ENCODE measurements at places on chromosomes 3 and 15.

DNA sequence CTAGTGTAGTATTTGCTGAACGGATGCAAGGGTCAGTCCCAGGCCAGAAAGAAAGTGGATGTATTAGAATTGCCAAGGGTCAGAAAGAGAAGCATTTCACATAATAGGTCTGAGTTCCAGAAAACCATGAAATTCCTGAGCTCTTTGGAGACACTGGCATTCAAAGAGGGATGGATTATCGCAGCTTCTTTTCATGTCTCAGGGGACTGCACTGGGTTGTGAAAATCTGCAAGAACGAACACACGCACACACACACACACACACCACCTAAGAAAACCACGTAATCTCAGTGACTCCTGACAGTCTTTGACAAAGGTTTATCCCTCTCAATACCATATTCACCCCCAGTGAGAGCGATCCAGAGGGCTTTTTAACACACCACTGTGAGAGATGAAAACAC is 57.9 kb downstream of the TIPARP start:
- no peak for DNase-seq

DNA sequence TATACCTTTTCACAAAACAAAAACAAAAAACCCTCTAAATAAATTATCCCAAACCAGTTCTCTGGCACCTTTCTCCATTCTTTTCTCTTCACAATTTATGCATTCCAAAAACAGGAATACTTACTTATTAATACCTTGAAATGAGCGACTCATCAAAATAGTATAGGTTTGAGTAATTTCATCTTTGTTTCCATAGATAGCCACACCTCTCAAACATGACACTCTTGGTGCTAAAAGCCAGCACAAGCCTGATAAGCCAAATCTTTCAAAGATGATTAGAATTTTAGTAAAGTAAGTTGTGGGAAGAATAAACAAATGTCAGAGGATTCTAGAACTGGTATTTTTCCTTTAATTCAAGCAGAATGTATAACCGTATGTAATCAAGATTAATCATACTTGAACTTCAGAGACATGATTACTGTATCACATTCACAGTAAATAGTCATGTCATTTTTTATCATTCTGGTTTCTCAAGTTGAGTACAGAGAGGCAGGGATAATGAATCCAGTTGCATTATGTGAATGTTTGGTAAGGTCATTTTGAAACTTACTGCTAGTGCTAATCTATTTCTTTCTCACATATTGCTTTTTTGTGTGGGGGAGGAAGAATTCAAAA is 12.1 kb upstream of the WDR5B start:
- no peak for DNase-seq

- DNase-seq, result no peak
Observed at GRCh38 chr3:180048840-180049239, 12.1 kb upstream of the PEX5L start.

DNA sequence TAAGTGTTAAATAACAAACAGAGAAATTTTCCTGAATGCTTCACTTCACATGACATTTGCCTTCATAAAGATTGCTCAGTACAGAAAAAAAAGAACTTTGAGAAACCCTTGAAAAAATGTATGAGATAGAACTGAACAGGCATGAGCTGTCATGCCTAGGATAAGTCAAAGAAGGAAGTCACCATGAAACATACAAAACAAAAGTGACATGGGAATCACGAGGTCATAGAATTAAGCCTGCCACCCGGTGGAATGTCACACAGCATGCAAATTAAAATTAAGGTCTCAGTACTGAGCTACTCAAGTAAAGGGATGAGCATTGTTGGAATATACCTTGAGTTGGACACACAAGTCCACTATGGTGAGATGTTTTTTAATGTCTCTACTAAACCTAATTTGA is 652.5 kb upstream of the NECTIN3 start:
- no peak for DNase-seq

DNA sequence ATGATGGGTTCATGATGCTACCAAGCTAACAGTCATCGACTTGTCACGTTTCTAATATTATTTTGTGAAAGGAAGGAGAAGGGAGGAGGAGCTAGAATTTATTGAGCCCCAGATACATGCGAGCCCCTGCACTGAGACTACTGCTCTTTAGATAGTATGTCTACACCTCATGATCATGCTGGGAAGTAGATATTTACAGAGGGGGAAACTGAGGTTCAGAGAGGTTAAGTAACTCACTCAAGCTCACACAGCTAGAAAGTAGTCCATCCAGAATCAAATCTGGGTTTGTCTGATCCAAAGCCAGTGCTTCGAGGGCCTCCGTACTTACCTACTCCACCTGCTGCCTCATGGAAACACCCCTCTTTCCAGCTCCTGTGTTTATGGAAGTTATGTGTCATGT is 38.8 kb upstream of the DLG1 start:
- no peak for DNase-seq

- no peak for DNase-seq
Observed at GRCh38 chr15:27826902-27827714, 272.0 kb downstream of the OCA2 start.

GRCh38 chr3:114792159-114792918 is 354.7 kb downstream of the ZBTB20 start:
- no peak for DNase-seq

DNA sequence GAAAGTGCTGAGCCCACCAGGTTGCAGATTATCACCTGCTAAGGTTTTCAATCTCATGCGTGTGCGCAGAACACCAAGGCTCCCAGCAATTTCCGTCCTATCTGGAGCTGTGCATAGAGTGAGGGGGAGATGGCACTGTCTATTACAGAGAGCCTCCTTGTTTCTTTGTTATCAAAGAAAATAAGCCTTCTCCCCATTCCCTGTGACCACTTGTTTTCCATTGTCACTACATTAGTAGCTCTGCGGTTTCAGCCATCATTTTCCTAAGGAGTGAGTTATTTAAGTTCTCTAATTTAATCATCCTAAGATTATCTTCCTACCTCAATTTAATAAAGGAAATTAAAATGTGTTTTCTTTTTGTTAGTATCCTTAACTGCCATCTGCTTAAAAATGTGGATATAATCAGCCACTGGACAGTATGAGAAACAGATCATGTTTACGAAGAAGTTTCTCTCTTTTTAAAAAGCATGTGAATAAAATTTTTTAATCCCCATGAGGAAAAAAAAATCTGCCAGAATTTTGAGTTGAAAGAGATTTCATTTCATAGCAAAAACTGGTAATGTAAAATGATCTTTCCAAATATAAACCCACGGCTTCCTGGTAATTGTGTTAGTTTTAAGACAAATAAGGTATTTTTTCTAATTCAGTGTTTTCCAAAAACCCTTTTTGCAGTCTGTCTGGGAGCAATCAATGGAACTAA is 172.3 kb upstream of the UBE2E1 start:
- peak; percentile 57 for DNase-seq

- DNase-seq, result no peak
Observed at GRCh38 chr3:52379610-52380009, 63.5 kb downstream of the DNAH1 start.

DNA sequence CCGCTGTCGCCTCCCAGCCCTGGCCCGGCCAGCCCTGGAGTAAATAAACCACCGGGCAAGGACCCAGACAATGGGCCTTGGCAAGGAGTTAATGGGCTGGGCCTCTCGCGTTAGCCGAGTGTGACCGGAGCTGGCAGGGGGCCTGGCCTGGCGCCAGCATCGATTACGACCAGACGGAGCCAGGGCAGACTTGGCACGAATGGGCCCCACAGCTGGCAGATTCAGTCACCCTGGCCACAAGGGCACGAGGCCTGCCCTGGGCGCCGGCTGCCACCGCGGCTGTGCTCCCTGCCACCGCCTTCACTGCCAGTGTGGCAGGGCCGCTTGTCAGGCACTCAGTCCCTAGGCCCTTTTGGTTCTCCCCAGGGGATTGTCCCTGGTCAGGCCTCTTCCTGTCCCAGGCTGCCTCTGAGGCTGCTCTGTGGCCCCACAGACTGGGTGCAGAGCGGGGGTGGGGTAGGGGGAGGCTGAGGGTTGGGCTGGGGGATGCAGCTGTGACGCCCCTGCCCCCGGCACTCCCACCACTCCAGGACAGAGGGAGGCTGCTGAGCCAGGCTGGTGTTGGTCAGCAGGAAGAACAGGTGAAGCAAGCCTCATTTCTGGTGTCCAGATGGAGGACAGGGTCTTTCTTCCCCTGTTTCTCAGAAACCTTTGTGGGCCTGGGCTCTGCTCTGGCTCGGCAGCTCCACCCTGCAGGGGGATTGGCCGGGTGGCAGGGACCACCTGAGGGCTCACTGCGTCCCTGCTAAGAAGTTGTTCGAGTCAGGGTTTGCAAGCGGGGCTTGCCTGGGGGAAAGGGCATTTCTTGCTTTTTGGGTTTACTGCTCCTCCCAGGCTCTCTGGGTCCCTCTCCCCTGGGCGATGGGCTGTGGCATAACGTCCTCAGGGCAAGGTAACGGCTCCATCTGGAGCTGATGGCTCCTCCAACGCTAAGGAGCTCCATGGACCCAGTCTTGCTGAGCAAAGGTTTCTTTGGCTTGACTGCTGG is 30.5 kb upstream of the SRP14 start:
- peak; percentile 98 for DNase-seq

GRCh38 chr3:46469680-46470357 is 5.1 kb upstream of the LTF start:
- DNase-seq, result no peak

DNA sequence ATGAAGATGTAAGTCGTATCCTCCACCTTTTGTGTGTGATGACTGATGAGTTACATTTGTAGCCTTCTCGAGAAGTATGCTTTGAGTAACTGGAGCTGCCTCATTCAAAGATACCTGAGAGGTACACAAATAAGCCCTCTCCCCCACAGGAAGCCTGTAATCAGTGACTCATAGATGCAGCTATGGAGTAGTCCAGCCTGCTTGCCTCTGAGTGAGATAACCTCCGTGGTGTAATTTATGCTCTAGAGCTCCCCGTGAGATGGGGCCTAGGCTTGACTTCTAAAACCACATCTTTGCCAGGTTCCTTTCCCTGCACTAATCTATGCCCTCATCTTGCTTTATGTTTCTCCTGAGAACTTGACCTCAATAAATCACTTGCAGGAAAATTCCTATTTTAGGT is 291.7 kb downstream of the SUCLG2 start:
- DNase-seq, result no peak

DNA sequence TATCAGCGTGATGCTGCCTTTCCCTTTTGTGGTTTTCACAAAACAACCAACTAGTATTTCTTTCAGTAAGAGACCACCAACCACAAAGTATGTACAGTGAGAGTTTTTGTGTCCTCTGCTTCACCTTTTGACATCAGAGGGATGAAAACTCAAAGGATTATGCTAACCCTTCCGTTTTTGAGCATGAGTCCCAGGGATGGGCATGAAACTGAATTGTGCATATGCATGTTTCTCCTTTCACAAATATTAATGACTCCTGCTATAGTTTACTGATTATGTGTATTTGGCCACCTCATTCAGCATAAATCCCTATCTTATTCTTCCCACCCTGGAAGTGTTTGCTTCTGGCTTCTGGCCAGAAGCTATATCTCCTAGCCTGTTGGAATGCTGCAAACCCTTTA is 59.2 kb downstream of the RSRC1 start:
- no peak for DNase-seq

- DNase-seq, result no peak
Observed at GRCh38 chr15:62124973-62125303, 40.1 kb downstream of the C2CD4B start.

DNA sequence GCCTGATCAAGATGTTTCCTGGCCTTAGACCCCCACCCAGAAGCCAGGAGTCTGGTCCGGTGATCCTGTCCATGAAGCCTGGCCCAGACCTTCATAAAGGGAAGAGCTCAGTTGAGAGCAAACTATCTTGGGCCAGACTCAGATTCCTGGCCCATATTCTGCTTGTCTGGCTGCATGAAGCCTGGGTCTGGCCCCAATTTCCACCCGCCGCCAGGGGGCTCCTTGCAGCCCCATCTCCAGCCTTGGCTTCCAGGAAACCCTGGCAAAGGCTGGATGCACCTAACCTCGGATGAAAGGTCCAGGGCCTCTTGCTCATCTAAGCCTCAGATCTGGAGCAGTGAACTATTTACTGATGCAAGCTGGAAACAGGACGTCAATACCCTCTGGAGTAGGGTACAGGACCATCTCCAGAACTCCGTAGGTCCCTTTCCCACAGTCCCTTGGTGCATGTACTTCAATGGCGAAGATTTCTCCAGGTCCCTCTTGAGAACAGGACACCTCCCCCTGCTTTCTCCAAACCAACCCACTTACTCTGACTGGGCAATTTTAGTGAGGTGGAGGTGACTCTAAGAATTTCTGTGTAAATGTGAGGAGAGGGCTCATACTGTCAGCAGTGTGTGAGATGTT is 5.6 kb downstream of the FOXL2 start:
- DNase-seq, result peak; percentile 20

- peak; percentile 77 for DNase-seq
Observed at GRCh38 chr3:42780892-42781700, 8.0 kb upstream of the CCDC13 start.

DNA sequence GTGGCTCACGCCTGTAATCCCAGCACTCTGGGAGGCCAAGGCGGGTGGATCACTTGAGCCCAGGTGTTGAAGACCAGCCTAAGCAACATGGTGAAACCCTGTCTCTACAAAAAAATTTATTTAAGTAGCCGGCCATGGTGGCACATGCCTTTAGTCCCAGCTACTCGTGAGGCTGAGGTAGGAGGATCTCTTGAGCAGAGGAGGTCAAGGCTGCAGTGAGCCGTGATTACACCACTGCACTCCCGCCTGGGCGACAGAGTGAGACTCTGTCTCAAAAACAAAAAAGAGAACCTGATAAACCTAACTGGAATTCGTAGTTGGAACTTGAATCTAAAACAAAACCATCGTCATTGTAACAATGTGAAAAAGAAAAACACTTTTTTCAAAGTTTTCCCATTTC is 57.1 kb downstream of the TCAIM start:
- DNase-seq, result no peak

- DNase-seq, result no peak
Observed at GRCh38 chr3:25812644-25813043, 22.8 kb downstream of the OXSM start.

DNA sequence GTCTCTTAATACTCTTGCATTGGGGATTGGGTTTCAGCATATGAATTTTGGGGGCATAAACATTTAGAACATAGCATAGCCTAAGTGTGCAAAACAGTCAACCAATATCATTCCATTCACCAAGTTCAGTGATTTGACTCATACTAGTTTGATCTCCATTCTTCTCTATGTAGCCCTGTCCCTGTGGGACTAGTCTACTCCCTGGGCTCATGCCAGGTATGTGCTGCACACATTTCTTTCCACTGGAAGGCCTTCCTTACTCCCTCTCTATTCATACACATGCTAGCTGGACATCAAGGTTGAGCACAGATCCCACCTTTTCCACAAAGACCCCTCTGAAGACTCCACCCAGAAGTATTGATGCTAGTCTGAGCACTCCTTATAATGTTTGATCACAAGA is 5.1 kb downstream of the ZDHHC23 start:
- DNase-seq, result no peak

DNA sequence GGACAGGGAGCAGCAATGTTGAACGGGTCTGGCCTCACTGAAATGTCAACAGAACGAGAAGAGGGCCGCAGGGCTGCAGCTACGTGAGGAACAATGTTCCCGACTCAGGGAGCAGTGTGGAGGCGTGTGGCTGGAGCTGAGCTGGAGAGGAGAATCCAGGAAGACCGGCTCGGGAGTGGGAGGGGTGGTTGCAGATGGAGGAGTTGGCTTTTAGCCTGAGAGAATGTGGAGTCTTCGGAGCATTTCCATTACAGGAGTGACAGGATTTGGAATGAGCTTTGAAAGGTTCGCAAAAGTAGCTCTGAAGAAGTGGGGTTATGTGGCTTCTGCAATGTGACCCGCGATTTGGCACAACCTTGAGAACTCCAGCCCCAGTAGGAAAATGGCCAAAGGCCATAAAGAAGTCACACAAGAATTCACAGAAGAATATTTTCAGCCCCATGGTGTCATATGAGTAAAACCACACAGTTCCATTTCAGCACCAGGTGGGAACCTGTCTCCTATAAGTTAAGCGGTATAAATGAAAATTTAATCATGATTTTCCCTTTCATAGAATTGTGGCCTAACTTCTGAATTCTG is 78.8 kb upstream of the NSMCE3 start:
- no peak for DNase-seq
